Neural crest cell (in vitro differentiated cells): ENCODE measurements at places on chromosomes 1 and 21.

GRCh38 chr21:35227786-35228185 is 178.7 kb upstream of the RUNX1 start:
- no peak for DNase-seq

- DNase-seq, result no peak
Measured at GRCh38 chr1:5571438-5571837, 420.8 kb downstream of the NPHP4 start.

GRCh38 chr21:42659416-42660117 is 6.1 kb downstream of the PDE9A start:
- no peak for DNase-seq

GRCh38 chr1:97983126-97983525 is 62.3 kb upstream of the DPYD start:
- no peak for DNase-seq

DNA sequence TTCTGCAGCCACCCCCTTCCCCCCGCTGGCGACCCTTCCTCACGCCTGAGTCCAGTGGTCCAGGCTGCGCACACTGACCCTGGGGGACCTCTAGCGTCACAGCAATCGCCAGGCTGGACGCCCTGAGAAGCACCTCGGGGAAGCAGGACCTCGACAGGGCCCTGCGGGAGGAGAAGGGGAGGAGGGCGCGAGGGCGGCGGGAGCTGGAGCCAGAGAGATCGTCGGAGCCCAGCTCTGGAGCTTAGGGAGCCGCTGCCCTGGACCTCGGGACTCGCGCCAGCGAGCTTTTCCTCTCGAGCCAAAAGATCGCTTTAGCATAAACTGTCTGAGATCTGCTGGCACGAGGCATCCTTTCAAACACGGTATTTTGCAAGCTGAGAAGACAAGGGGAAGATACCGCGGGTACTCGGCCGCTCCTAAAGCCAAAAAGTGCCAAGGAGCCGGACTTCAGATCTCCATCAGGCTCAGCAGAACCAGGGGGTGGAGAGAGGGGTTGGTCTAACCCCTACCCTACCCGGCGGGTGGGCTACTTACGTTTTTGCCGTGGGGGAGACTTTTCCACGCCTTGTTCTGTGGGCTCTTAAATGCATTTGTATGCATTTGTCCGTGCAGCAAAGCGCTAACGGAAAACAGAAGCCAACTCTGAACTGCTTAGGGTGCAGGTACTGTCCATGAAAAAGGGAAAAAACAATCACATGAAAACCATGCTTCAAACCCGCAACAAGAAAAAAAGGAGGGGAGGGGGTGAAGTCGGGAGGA is 586 bp downstream of the COL24A1 start:
- DNase-seq, result peak; percentile 17

DNA sequence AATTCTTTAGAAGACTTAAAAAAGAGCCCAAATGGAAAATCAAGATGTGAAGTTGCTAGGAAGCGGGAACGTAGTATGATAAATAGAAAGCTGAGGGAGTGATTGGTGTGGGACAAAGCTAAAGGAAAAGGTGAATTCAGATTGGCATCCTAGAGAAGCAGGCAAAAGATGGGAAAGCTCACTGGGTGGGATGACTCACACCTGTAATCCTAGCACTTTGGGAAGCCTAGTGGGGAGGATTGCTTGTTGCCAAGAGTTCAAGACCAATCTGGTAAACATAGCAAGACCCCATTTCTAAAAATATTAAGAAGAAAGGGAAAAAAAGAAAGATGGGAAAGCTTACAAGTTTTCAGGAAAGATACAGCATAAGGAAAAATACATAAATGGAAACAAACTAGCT is 1.8 kb downstream of the MRPS21 start:
- DNase-seq, result no peak
